ENCODE measurements at places on chromosomes 6 and 20. TPM values are rescaled to one million over a fixed set of nuclear protein-coding genes. Genes with fewer than 3 reads are reported as not detected.

The ANKRD66 gene
- total RNA-seq = not detected

The RIMS1 gene
- total RNA-seq = not detected

The NT5E gene
- 28.5 TPM for total RNA-seq

The PDE10A gene
- 27.3 TPM for total RNA-seq
